ENCODE measurements at places on chromosomes 2 and 18.

GRCh38 chr2:39176997-39177396 is 56.1 kb upstream of the SOS1 start:
- DNase-seq, result no peak

DNA sequence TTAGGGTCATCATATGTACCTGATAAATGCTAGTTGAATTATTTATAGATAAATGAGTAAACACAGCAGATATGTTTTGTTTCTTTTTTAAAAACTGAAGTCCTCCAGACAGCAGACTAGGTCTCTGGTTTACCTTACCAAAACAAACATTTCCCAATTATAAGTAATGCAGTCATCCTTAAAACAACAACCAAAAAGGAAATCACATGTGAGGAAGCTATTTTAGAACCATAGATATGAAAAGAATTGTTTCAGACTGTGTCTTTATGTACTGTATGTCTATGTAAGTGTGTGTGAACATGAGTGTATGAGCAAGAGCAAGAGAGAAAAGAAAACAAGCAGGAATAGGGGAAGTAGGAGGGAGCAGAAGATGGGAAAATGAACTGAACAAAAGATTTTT is 441.0 kb downstream of the CPS1 start:
- no peak for DNase-seq

DNA sequence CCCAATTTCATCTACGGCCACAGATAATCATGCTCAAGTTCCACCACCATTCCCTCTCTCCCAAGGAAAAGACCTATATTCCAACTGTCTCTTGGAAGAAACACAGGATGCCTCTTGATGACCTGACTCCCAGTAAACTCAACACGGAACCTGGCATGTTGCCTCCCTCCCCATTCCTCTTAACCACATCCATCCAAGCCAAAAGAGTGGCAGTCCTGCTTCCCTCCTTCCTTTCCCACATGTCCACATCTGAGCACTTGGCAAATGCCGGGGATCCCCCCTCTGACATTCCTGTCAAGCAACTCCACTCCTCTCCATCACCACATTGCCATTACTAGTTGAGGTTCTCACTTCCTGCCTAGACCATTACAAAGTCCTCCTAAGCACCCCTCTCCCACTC is 49.4 kb downstream of the PID1 start:
- DNase-seq, result no peak

DNA sequence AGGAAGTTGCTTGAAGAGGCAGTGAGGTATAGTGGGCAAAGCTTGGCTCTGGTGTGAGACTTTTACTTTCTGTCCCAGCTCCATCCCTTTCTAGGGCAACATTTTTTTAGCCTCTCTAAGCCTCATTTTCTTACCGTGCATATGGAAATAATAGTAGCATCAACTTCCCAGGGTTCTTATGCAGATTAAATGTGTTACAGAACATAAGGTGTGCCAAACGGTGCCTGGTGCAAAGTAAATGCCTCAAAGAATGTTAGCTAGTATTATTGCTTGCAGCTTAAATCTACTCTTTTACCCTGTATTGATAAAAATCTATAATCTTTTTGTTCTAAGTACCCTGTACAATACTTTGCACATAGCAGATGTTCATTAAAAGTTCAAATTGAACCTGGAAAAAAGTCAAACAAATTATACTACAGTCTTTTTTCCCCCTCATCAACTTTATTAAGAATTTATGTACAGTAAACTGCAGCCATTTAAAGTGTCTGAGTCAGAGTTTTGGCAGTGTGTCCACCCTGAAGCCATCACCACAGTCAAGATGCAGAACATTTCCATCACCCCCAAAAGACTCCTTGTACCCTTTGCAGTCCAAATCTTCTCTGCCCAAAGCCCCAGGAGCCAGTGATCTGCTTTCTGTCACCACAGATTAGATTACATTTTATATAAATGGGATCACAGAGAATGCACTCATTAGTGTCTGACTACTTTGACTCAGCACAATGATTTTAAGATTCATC is 10.6 kb downstream of the MAPRE2 start:
- DNase-seq, result no peak

GRCh38 chr2:66579186-66580126 is 144.5 kb downstream of the MEIS1 start:
- no peak for DNase-seq
